COLO829 (cell line): ENCODE measurements at places on chromosomes 7 and 10.

DNA sequence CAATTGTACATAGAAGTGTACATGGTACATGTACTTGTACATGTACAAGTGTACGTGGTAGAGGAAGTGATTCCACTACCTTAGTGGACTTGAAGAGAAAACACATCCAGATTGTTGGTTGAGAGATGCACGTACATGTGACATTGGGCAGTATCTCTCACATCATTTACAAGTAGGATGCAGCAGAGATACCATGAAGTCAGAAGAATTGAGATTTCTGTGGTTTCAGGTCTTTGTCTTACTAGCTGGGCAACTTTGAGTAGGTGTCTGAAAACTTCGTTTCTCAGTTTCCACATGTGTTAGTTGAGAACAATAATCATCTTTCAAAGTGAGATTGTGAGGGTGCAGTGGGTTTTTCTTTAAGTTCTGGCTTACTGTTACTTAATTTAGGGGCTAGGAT lies 21.5 kb downstream of the CLDN12 start:
- DNase-seq = no peak

DNA sequence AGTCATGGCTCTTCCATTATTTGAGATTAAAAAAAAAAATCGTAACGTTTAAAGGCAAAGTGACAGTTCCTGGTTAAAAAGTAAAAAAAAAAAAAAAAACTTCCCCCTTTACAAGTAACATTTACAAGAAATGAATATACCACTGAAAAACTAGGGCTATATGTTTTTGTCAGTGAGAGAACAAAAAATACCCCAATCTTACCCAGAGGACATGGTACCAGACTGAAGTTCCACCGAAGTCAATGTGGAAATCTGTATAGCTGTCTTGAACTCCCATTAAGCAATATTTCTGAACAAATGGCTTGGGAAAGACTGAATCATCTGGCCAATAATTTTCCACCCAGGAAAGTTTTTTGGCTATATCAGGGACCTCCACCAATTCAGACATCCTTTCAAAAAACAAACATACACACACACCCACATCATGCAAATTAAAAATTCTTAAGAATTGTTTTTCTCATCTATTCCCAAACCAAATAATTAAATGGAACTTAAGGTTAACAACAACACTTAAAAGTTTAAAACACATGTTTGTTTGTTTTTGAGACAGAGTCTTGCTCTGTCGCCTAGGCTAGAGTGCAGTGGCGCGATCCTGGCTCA lies 50.2 kb downstream of the KDM7A start:
- DNase-seq = no peak

DNA sequence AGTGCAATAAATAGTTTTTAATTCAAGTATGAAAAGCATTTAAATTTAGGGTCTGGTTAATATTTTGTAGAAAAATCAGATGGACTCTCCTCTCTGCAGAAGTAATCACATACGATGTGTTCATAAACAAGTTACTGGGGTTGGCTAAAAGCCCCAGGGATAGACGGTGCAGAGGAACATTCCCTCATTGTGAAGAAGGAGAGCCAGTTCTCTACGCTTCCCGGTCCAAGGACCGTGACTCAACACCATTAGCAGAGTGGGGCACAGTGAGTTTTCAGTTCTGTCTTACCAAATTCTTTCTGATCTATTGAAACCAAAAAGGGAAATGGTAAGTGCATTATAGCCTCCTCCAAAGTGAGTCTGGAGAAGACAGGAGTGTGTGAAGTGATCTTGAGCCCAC lies 327.8 kb downstream of the WDR37 start:
- no peak for DNase-seq

GRCh38 chr10:3260066-3260834 lies 87.7 kb upstream of the PITRM1 start:
- no peak for DNase-seq

GRCh38 chr10:21501091-21501490 lies 24.4 kb downstream of the SKIDA1 start:
- no peak for DNase-seq

GRCh38 chr10:68047122-68047521 lies 28.0 kb downstream of the HERC4 start:
- DNase-seq = no peak

GRCh38 chr7:113752289-113752688 lies 166.5 kb downstream of the PPP1R3A start:
- no peak for DNase-seq

- DNase-seq = peak; percentile 6
Observed at GRCh38 chr10:78165617-78166016, 132.0 kb downstream of the RPS24 start.

- DNase-seq = no peak
Observed at GRCh38 chr7:11195502-11195901, 221.8 kb downstream of the PHF14 start.

DNA sequence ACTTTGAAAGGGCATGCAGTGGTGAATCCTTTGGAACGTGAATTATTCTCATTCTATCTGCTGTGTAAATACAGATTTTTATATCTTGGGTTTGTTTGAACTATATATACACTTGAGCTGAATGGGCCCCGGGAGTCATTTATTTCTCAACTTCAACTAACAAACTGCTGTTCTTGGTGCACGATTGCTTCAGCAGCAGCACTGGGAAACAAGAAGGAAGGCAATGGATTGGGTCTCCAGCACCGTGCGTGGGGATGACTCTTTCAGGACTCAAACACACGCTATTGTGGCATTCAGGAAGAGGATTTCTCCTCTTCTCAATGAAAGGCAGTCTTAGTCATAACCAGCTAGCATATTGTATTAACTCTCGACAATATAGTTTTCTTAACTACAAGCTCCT lies 226.0 kb upstream of the NFE2L3 start:
- DNase-seq = peak; percentile 71

- no peak for DNase-seq
Observed at GRCh38 chr10:4939224-4940072, 23.8 kb upstream of the AKR1C1 start.

GRCh38 chr10:87053577-87054181 lies 33.6 kb downstream of the FAM25A start:
- no peak for DNase-seq

GRCh38 chr7:47366211-47366610 lies 215.7 kb downstream of the TNS3 start:
- no peak for DNase-seq

GRCh38 chr7:17626235-17626634 lies 314.1 kb downstream of the SNX13 start:
- no peak for DNase-seq

DNA sequence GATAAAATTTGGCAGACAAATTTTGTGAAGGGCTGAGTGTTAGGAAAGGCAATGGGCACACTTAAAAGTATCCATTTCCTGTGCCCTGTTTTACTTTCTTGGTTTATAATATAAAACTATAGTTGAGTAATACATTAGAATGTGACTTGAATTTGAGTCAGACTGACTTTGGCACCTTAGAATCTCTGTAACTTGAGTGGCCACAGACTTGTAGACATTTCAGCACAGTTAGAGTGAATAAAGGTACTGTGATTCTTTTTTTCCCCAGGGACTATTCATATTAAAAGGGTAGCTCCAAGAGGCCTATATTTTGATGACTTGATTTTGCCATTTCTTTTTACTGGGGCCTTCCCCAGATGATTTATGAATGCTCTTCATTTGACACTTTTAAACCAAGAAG lies 22.4 kb downstream of the GBF1 start:
- no peak for DNase-seq

DNA sequence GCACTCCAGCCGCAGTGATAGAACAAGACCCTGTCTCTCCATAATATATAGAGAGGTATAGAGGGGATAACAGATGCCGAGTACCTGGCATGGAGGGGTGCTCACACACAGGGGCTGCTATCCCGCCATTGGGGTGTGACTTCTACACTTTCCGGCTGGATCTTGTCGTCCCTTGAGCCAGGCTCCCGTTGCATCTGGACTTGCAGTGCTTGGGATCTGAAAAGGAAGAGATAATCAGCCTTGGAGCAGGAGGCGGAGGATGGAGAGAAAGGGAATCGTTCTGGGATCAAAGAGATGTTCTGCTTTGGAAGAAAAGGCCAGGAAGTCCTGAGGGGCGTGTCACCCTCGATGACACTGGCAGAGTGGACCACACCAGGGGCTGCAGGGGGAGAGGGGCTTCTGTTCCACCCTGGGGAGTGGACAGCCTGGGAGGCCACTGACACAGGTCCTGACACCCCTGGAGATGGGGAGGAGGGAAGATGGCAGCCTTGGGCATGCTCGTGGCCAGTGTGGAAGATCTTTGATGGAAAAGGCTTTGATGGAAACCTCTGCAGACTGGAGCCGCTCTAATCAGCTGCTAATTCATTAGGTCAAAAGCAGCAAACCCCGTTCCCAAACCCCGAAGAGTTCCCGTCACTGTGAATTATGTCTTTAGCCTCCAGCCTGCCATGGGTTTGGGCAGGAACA lies 85.1 kb downstream of the CARD11 start:
- DNase-seq = no peak

GRCh38 chr7:45893374-45893995 lies 5.2 kb downstream of the IGFBP1 start:
- no peak for DNase-seq

DNA sequence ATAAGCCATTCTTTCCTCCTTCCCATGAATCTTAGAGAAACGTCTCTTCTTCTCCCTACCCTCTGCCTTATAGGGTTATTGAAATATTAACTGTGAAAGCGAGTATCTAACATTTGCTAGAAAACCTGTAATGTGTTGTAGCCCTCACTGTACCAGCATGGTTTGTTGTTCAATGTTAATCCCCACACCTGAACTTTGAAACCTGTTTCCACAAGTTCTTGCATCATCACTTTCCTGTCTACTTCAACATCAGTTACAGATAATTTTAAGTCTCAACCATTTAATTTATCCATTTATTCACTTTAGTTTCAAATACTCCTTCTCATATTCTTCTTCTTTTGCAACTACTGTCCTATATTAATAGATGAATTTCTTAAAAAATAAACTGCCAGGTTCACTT lies 148.2 kb downstream of the ETV1 start:
- no peak for DNase-seq
